ENCODE measurements at places on chromosomes 7 and 10.
A peak's percentile ranks its signal among the peaks of the same experiment; 100 is the strongest.

DNA sequence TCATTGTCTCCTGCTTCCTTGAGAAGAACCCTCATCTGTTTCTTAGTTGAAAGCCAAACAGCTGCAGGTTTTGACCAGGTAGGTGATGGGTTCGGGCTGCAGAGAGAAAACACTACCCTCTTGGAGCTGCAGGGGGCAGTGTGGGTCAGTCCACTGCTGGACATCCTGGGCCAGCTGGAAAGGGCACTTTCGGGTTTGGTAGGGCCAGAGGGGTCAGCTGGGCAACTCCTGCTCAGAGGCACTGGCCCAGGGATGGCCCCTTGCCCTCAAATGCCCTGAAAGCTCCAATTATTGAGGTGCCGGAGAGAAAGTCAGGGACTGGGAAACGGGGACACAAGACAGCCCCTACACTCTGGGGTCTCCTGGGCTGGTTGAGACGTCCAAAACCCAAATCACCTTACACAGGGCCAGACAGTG, 90.7 kb downstream of the MKI67 start:
- DNase-seq = peak; percentile 20

DNA sequence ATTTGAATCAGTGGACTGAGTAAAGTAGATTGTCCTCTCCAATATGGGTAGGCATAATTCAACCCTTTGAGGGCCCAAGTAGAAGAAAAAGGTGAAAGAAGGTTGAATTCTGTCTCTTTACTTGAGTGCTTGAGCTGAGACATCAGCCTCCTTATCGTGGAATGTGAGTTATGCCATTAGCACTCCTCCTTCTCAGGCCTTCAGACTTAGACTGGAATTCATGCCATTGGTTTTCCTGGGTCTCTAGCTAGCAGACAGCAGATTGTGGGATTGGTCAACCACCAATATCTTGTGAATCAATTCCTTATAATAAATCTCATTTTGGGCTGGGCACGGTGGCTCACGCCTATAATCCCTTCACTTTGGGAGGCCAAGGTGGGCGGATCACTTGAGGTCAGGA, 89.2 kb downstream of the CUL2 start:
- DNase-seq = no peak

- no peak for DNase-seq
Measured at GRCh38 chr10:59337201-59337652, 25.1 kb downstream of the FAM13C start.

DNA sequence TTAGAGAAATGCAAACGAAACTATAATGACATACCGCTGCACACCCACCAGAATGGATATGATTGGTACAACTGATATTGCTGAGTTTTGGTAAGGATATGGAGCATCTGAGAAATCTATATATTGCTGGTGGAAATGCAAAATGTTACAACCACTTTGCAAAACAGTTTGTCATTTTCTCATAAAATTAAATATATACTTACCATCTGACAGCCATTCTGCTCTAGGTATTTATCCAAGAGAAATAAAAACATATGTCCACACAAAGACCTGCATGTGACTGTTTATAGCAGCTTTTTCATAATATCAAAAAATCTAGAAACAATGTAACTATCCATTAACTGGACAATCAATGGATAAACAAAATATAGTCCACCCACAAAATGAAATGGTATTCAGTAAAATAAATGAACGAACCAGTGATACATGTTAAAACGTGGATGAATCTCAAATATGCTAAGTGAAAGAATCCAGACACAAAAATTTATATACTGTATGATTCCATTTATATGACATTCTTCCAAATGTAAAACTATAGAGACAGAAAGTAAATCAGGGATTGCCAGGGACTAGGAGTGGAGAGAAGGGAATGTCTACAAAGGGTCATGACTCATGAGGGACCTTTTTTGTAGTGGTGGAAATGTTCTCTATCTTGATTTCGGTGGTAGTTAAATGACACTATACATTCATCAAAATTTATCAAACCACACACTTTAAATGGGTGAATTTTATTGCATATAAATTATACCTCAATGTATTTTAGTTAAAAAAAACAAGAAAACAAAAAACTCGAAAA, 312.0 kb upstream of the GLI3 start:
- no peak for DNase-seq

- DNase-seq = no peak
Measured at GRCh38 chr7:120802751-120803150, 55.2 kb downstream of the TSPAN12 start.

Data from stimulated activated CD8-positive, alpha-beta memory T cell treated with anti-CD3 and anti-CD28 coated beads, Interleukin-7, amount 100 ng/mL, for 1 hour (primary cell).